ENCODE measurements at places on chromosomes 2 and 18.

DNA sequence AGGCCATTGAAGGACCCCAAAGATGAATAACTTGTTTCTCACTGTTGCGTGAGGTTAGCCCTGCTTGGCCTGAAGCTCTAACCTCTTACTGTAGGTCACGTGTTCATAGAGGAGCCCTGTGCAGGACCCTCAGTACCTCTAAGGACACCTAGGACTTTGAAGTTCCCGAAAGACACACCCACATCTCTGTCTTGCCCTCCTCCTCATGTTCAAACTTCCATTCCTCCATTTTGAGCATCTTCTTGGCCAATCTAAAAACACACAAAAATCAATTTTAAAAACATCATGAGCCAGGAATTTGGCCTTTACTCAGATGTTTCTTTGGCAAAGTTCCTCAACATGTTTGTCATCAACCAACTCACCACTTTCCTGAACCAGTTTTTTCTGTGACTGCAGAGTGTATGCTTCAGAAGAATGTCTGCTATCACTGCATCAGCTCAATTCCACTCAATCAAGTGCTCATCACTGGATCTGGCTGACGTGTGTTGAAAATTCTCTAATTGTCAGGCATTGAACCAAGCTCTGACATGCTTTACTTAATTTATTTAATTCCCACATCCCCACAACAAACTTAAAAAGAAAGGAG lies 101.6 kb downstream of the AP1S3 start:
- DNase-seq, result no peak

GRCh38 chr2:177733-178132 lies 86.1 kb downstream of the SH3YL1 start:
- no peak for DNase-seq

GRCh38 chr18:3248658-3249359 lies 1.2 kb downstream of the MYL12A start:
- peak; percentile 66 for DNase-seq

GRCh38 chr2:84816426-84817026 lies 64.4 kb downstream of the TRABD2A start:
- DNase-seq, result no peak

- DNase-seq, result no peak
These were observed 245.4 kb downstream of the INSIG2 start for GRCh38 chr2:118333664-118334063.
